ENCODE measurements at places on chromosomes 3 and 15.

GRCh38 chr3:156816091-156816793, 9.9 kb upstream of the LEKR1 start:
- peak; percentile 46 for DNase-seq

GRCh38 chr3:120780977-120781376, 38.4 kb downstream of the GTF2E1 start:
- DNase-seq: no peak

DNA sequence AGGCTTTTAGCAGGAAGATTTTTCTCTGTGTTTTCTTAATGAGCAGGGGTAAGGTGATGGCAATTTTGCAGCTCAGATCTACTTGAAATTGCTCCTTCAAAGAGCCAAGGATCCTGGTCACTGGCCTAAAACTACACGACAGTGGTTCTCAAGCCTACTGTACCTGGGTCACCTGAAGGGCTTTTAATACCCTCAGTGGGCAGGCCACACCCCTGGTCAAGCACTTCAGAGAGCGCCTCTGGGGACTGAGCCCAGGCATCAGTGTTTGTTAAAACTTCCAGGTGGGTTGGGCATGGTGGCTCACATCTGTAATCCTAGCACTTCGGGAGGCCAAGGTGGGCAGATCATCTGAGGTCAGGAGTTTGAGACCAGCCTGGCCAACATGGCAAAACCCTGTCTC, 158.4 kb downstream of the FAM43A start:
- DNase-seq: no peak

DNA sequence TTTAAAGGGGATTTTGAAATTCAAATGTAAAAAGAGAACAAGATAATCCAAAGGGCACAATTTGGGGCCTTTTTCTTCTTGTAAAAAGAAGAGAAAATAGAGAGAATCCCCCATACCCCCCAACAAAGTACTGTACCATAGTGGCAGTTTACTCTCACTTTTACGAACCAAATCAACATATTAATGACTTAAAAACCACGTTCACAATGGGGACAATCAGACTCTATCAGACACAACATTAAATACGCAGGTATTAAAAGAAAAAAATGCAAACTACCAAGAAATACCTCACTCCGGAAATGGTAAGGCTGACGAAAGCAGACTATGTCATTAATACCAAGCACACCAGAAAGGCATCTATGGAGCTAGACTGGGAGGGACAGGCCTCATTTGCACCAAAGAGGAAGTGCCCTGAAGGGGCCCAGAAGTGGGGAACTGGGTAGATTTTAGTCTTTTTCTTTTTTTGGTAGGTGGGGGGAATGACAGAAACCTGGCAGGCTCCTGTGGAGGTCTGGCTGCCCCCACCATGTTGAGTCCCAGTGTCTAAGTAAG, 134.3 kb downstream of the TIGIT start:
- no peak for DNase-seq

DNA sequence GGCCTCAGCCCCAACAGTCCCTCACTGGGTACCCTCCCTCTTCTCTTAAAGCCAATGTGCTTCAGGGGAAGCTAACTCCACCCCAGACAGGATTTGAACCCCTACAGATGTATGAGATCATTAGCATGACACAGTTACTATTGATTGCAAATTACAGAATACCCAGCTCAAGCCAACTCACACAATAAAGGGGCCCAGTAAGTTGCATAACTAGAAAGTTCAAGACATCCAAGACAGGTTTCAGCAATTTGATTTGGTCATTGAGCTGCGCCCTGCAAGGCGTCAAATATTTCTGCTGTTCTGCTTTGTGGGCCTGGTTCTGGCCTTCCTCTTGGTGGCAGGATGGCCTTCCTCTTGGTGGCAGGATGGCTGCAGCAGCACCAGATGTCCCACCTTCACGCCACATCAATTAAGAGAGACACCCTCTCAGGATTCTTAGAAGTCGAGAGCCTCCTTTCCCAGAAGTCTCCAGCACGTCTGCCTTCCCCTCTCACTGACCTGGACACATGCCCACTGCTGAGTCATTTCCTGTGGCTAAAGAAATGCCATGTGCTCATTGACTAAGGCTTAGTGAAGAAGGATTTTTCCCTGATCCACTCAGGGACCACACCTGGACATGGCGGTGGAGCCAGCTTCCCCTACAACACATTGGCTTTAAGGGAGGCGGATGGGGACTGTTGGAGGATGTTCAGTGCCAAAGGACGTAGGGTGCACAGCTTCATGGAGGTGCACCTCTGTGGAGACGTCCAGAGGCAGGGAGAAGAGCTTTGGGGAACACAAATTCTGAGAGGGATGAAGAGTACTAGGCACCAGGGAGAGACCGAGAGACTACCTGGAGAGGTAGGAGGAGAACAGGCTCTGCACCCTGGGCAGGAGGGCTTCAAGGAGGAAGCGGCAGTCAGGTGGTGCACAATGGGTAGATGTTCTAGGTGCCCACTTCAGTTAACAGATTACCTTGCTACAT, 49.1 kb downstream of the DNASE1L3 start:
- no peak for DNase-seq

DNA sequence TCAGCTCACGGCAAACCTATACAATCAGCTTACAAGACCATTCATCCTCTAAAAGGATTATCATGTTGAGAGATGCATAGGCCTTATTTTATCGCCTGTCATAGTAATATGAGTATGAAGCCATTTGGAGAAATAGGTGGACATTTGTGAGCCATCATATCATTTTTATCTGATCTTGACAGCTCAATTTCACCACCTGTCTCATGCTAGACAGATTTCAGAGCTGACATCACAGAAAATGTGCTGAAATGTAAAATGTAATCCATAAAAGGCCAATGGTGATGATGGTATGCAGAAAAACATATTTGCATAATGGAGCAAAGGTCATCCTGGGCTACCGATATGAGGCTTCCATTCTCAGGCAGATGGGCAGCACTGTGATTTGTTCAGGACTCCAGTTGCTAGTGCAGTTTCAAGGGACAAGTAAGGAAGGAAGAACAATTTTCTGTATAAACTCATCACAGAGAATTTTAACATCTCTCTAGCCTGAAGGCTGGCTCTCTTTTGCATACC, 221.5 kb downstream of the ULK4 start:
- no peak for DNase-seq

DNA sequence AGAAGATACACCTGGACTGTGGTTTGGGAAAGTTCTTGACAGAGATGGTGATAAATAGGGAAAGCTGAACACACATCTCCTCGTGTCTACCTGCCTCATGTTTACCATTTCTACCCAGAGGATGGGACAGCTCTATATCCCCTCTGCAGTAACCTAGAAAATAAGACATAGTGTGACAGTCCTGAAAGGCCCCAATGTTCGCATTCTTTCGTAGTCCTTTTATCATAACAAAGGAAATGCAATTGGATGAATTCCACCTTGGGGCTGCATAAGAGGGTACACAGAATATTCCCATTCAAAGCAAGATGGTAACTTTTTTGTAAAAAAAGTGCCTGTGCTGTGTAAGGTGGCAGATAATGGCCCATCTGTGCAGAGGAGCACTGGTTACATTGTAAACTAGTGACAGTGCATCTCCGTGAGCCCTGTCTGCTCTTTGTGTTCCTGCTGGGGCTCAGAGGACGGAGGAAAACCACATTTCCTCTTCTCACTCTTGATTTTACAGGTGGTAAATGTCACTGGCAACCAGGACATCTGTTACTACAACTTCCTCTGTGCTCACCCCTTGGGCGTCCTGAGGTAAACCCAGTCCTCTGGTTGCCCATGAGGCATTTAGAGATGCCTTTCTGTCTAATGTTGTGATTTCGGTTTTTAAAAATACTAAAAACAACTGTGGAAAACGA, 74.3 kb downstream of the SIDT1 start:
- no peak for DNase-seq

GRCh38 chr15:75666823-75667501, 19.2 kb downstream of the SNX33 start:
- no peak for DNase-seq

- DNase-seq: no peak
These were observed 8.3 kb upstream of the UBE2E1 start for GRCh38 chr3:23797491-23797890.

DNA sequence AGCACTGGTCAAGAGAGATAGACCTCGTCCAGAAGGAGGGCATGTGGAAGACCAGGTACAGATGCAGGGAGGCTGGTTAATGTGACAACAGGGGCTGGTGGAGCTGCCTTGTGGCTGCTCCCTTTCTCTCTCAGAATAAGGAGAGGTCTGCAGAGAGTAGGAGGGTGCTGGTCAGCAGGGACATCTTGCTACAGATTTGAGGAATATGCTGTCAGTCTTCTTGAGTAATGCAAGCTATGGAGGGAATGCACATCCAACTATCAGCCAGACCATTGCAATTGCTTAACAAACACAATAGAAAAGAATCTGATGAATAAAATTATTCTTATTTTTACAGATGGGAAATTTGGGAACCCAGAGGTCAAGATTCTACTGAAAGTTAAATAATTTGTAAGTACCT, 20.3 kb upstream of the SIAH2 start:
- no peak for DNase-seq

- no peak for DNase-seq
These were observed 506.8 kb upstream of the PPP2R3A start for GRCh38 chr3:135458541-135459322.

GRCh38 chr3:160830796-160831195, 74.8 kb downstream of the PPM1L start:
- no peak for DNase-seq

DNA sequence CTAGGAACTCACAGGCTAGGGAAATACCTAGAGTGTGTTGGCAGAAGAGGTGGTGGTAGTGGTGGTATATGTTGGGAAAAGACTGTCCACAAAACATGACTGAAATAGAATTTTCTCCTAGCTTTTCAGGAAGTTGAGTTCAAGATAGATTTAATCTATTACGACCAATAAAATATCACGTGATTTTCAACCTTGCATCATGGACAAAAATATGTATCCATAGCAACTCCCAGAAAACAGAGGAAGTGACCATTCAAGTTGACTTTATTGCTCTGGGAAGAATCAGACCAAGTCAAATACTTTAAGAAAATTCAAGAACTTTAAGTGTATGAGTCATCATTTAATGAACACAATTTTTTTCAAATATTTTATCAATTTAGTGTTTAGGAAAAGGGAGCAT, 347.0 kb upstream of the ZNF385D start:
- no peak for DNase-seq

DNA sequence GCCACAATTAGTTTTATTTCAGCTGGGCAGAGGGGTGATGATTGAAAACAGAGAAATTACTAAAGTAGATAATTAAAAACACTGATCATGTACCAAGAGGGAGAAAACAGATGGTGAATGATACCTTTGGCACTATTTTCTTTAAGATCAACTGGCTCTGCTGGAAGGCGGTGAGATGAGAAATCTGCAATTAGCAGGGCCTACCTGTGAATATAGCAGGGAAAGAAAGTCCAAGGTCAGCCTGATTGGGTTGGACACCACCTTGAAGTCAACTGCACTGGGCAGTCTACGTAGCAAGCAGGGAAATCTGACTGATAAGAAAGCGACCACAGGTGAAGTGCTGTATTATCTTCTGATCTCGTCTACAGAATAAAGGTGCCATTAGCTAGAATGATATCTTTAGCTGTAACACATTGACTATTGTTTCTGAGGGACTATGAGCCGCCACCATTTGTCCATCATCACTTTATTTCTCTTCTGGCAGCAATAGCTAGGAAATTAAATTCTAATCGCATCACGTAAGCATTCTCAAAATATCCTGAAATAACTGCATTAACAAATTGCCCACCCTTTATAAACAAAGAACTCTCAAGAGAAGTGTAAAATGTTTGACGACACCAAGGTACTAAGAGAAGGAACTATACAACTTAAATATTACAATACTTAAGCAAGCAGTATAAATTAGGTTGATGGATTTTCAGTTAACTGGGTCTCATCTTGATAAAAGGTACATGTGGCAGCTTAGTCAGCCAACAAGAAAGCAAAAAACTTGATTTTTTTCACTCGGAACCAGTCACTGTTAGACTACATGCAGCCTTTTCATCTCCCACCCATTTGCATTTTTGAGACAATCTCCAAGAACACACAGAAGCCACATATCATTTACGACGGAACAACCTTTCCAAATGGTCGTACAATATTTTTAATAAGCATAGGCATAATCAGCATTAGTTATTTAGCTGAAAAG, 1.3 kb downstream of the NEDD4 start:
- DNase-seq: no peak

DNA sequence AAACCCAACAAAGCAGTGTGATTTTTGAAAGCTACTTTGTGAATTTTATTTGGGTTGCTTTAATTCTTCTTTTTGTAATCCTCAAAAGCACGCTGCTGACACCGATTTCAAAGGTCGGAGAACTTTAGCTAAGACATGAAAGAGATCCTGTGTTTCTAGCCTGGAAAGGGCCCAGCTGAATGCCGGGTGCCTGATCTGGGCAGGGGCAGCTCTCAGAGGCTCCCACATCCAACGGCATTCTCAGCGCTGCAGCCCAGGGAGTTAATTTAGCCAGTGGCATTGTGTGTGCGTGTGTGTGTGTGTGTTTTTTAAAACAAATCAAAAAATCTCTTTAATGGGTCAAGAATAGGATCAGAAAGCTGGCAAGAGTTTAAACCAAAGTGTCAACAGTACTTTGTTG, 6.6 kb downstream of the RBP1 start:
- no peak for DNase-seq

- DNase-seq: no peak
These were observed 1.2 kb downstream of the ROBO2 start for GRCh38 chr3:77040926-77041722.

- DNase-seq: no peak
These were observed 329.4 kb upstream of the TBC1D5 start for GRCh38 chr3:18071833-18072232.

DNA sequence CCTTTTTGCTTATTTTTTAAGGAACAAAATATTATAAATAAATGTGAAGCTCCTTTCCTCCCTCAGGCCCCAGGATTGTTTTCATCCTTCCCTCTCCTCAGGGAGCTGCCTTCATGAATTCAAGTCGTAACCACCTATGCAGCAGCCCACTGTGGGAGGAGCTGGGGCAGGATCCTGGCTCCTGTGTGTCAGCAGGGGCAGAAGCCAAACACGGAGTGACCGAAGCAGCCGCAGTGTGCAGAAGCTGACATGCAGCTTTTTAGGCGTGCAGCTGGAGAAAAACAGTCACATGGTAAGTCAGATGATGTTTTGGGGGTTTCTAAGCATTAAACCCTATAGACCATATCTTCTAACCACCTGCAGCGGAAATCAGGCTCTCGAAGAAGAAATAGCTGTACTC, 231.3 kb downstream of the OCA2 start:
- no peak for DNase-seq

DNA sequence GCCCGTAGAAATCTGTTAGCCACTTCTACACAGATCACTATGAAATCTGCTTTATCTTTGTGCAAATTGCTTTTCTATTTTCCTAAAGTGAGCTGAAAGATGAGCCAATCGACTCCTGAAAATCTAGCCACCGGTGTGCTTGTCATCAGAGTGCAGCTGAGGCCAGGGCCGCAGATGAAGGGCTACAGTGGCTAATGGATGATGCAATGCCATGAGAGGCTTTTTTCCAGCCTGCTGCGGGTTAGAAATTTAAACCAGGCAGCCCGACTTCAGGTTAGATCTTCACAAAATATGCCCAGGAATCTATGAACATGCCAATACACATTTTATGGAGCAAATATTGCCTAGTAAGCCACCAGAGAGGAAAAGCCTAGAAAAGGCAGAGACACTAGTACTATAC, 948.2 kb upstream of the CFAP20DC start:
- no peak for DNase-seq

- no peak for DNase-seq
These were observed 15.1 kb downstream of the CSPG4 start for GRCh38 chr15:75697523-75697922.

GRCh38 chr3:190676481-190676880, 162.6 kb downstream of the IL1RAP start:
- no peak for DNase-seq

- DNase-seq: peak; percentile 47
These were observed 54.2 kb upstream of the TMCO5A start for GRCh38 chr15:37880009-37880834.
